ENCODE measurements at places on chromosomes 2 and 18. TPM values are rescaled to one million over a fixed set of nuclear protein-coding genes. Genes with fewer than 3 reads are reported as not detected.
A peak's percentile ranks its signal among the peaks of the same experiment; 100 is the strongest.

Gene RGPD3
- total RNA-seq = 0.09 TPM

DNA sequence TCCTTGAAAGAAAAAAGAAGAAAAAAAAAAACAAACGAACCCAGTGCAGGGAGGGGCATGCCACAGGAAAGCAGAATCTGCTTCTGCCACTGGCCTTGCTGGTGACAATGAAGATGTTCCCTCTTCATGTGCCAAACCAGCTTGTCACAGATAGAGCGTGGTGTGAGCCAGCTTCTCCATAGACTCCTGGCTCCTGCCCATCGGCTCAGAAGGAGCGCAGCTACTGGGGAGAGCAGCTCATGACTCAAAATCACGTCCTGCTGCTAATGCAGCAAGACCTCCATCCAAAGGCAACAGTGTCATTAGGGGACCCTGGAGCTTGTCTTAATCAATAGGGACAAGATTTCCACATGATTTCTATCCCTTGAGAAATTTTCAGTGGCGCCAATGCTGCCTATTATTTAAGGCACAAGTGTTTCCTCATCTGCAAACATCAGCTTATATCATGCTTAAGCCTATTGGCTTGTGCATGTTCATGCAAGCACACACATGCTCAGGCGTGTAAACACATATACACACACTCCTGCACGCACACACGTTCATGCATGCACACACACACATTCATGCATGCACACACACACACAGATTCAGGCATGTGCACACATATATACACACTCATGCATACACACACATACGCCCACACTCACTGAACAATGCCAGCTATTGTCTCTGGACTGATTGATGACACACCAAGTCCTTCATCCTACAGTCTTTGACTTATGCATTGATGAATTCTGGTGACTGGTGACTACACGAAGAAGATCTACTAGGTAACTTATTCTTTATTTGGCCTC is 682.0 kb upstream of the ID2 start:
- no peak overlapping the region for H3K27ac ChIP-seq
- peaks cover 28% of the 10 kb centered on the region for H3K4me1 ChIP-seq
- H3K36me3 ChIP-seq = no peaks in the 10 kb centered on the region
- no peak for DNase-seq
- H3K4me3 ChIP-seq = no peak overlapping the region

- H3K27ac ChIP-seq = no peak overlapping the region
- H3K4me1 ChIP-seq = no peaks in the 10 kb centered on the region
- no peak overlapping the region for H3K4me3 ChIP-seq
Observed at GRCh38 chr2:216234106-216234505, 125.0 kb downstream of the XRCC5 start.

- no peak overlapping the region for H3K4me3 ChIP-seq
- DNase-seq = no peak
- peaks cover 8% of the 10 kb centered on the region for H3K4me1 ChIP-seq
- peak overlapping the region; percentile 61 for H3K27ac ChIP-seq
Observed at GRCh38 chr2:164960159-164960558, 4.8 kb upstream of the SLC38A11 start.

GRCh38 chr2:88580088-88580487 is 47.2 kb downstream of the EIF2AK3 start:
- H3K4me1 ChIP-seq = no peaks in the 10 kb centered on the region
- no peak for DNase-seq
- H3K27ac ChIP-seq = no peak overlapping the region
- no peak overlapping the region for H3K4me3 ChIP-seq
- H3K36me3 ChIP-seq = peaks cover 26% of the 10 kb centered on the region
- no peaks in the 10 kb centered on the region for H3K27me3 ChIP-seq

All from mesothelial cell of epicardium (in vitro differentiated cells).